ENCODE measurements at places on chromosomes 2 and 18. TPM values are rescaled to one million over a fixed set of nuclear protein-coding genes. Genes with fewer than 3 reads are reported as not detected.

Gene IL1F10
- polyA plus RNA-seq: not detected

Gene FOXI3
- not detected for polyA plus RNA-seq

Gene CCDC150
- not detected for polyA plus RNA-seq

Gene UGT1A5
- not detected for polyA plus RNA-seq

Gene KIF3C
- 2.8 TPM for polyA plus RNA-seq

Gene EVA1A
- polyA plus RNA-seq: not detected
